Calu3 (cell line): ENCODE measurements at places on chromosomes 7 and 10.

GRCh38 chr7:142152076-142152475 is 40.6 kb downstream of the MGAM2 start:
- DNase-seq, result no peak

DNA sequence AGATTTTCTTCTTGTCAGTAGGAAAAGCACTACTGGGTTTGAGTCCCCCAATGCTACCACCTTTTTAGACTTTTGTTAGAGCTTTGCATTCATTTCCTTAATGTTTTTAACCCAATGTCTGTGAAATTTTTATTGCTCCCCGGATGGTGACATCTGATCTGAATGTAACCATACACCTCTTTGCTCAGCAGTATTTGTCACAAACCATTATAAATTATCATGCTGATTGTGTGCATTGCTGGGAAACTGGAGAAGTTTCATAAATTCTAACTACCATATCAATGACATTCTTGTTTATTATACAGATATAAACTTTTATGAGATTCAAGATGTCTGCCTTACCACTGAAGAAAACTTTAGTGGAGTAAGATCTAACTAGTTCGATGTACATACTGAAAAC is 8.5 kb downstream of the NRP1 start:
- DNase-seq, result no peak

DNA sequence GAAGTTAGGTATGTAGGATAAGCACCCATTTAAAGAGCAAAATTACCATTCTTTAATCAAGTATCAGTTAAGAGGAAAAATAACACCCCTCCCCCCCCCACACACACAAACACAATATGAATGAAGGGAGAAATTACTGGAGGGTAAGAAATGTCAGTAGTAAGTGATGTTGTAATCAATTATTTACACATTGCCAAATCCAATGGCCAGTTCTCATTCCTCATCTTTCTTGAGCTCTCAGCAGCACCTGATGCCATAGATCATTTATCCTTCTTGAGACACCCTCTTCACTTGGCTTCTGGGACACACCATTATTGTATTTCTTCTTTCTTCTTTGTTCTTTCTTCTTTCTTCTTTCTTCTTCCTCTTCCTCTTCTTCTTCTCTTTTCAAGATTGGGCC is 33.7 kb upstream of the FAM3C start:
- DNase-seq, result no peak

GRCh38 chr10:21285742-21286331 is 239.6 kb downstream of the SKIDA1 start:
- no peak for DNase-seq

DNA sequence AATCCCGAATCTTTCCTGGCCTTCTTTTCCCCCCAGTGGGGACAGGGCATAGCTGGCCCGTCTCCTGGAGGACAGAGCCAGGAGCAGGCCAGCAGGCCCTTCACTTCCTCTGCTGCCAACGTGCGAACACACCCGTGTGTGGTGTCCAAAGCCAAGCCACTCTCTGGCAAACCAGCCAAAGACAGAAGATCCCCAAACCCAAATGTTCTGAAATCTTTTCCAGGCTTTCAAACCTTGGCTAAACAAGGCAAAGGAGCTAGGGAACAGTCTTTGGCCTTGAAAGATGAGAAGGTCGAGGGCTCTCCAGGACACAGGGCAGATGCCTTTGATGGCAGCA is 63.0 kb downstream of the PROSER2 start:
- DNase-seq, result no peak

DNA sequence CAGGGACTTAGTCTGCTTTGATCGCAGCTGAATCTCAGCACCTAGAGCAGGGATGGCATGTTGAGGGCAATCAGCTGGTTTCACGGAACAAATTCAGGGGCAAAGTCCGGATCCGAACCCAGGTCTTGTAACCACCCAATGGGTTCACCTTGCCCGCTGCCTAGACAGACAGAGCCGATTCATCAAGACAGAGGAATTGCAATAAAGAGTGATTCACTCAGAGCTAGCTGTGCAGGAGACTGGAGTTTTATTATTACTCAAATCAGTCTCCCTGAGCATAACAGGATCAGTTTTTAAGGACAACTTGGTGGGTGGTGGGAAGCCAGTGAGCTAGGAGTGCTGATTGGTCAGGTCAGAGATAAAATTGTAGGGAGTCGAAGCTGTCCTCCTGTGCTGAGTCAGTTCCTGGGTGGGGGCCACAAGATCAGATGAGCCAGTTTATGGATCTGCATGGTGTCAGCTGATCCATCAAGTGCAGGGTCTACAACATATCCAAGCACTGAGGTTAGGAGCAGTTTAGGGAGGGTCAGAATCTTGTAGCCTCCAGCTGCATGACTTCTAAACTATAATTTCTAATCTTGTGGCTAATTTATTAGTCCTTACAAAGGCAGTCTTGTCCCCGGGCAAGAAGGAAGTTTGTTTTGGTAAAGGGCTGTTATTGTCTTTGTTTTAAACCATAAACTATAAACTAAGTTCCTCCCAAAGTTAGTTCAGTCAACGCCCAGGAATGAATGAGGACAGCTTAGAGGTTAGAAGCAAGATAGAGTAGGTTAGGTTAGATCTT is 43.5 kb upstream of the CHST3 start:
- DNase-seq, result no peak

GRCh38 chr10:125316436-125316835 is 156.1 kb upstream of the CTBP2 start:
- DNase-seq, result no peak

- DNase-seq, result no peak
Observed at GRCh38 chr7:96034940-96035727, 262.8 kb downstream of the DYNC1I1 start.

DNA sequence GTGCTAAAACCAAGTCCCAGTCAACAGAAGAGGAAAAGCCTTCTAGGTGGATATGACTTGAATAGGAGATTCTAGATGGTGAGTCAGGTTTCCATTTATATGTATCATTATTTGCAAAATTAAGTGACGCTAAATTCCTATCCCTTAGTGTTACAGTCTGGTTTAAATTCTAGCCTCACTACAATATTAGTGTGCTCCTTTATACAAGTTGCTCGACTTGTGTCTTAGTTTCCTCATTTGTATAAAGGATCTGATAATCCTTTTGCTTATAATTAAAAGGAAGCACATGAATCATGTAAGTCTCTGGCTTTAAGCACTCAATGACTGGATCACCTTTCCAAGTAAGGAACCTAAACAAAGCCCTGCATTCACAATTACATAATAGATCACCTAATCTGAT is 105.7 kb downstream of the SVOPL start:
- no peak for DNase-seq

DNA sequence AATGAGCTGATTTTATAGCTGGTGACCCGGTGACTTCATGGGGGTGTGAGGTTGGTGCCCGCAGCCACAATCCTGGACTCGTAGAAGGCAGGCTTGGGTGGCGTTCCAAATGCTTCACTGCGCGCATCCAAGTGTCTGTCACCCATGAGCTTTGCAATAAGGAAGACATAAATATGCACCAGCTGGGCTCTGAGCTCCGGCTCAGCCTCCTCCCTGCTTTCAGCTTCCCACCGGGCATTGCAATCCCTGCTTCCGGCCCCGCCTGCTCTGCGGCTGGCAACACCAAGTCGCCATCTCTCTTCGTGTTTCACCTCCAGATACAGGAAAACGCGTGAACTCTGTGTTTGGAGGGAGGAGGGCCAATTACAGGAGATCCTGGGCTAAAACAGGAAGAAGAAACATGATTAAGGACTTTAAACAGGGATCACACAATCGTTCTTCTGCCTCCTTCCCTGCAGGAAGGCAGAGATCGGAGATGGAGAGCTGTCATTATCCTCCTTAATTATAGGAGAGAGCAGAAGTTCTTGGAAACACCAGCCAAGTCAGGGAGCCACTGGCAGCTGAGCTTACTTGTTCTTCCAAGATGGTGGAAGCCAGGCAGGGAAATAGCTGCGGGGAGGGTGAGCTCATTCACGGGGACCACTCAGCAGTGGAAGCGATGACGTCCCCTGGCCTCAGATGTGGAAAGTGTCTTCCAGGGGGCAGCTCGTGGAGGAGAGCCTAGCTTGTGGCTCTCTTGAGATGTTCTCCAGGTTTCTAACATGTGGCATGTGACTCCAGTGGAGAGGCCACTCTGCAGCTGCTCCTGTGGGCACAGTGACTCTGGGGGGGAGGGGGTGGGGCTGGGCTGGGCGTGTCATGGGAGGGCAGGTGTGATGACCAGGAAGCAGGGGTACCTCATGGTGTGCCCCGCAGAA is 134.9 kb downstream of the CAMK1D start:
- no peak for DNase-seq

DNA sequence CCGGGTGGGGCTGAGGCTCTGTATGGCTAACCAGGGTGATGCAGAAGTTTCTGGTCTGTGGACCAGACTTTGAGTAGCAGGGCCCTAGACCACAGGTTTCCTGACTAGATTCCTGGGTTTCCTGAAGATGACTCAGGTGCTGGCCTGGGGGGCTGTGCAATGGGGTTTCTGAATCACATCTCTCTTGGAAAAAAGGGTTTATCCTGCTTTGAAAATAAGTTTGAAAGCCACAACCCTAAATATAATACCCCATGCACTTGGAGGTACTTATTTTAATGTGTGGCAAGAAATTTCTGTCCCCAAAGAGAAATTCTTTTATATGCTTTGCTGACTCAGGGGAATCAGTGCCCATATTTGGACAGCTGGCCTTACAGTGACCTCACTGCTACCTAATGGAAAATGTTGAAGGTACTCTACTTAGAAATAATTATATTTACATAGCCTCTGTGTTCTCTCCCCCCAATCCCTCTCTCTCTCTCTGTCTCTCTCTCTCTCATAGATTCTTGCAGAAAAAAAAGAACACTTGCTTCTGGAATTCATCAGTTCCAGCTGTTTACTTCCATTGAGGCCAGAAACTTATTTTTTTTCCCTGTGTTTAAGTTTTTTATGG is 184.4 kb upstream of the LYZL2 start:
- no peak for DNase-seq

- no peak for DNase-seq
Observed at GRCh38 chr10:118139321-118139720, 92.6 kb upstream of the RAB11FIP2 start.

GRCh38 chr10:51640120-51640819 is 59.1 kb downstream of the CSTF2T start:
- no peak for DNase-seq

DNA sequence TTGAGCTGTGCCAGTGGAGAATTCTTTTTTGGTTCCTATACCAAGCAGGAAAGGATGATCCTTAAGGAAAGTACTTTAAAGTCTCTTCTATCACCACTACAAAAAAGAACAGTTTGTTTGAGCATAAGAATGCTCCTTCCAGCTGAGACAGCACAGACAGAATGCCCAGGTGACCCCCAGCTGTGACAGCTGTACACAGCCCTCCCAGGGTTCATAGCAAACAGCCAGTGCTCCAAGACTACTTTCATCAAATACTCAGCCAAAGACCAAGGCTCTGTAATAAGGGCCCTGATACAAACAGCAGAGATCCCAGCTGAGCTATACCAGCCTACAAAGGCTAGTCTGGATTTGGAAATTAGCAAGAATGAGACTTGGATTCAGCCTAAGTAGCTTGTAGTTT is 65.7 kb downstream of the NXPH1 start:
- no peak for DNase-seq

GRCh38 chr7:34373940-34374339 is 284.1 kb upstream of the NPSR1 start:
- DNase-seq, result no peak

DNA sequence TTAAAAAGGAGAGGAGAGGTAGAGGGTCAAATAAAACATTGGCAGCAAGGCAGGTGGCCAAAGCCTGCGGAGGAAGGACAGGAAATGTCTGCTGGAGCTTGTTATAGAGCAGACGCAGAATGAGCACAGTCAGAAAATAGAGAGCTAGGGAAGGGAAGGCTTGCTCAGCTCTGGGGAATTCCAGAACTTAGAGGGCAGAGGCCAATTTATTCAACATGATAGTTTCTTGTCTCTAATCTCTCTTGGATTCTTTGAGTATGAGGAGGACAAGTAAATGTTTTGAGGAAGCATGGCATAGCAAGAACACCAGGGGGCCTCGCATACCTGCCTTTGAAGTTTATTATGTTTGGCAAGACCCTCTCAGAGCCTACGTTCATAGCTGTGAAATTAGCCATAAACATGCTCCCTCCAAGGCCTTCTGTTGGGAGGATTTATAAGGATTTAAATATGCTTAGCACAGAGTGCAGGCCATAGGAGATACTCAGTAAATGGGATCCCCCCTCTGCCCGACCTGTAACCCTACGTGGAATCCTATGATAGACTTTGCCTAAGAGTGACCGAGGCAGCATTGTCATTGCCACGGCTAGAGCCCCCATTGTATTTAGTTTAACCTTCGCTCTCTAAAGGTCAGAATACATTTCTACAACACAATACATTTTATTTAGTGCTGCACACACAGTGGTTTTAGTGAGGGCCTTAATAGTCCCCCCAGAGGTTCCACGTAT is 293.9 kb downstream of the CCDC3 start:
- DNase-seq, result peak; percentile 59

DNA sequence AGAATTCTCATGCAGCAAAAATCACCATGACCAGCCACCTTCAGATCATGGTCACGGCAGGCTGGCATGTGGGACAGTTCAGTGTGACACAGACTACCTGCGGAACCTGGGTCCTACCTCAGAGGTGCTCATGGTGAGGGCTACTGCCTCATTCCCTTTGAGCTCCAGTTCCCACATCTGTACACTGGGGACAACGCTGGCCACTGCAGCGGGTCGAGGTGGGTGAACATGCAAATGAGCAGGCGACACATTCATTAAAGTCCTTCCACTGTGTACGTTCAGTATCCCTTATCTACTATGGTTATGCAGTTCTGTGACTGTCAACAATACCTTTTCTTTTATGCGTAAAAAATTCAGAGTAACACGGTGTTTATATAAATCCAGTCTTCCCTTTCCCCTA is 218.7 kb upstream of the AOAH start:
- DNase-seq, result no peak

- no peak for DNase-seq
Observed at GRCh38 chr10:30645340-30645827, 15.8 kb upstream of the LYZL2 start.

- no peak for DNase-seq
Observed at GRCh38 chr10:35347121-35347562, 10.8 kb downstream of the CCNY start.

DNA sequence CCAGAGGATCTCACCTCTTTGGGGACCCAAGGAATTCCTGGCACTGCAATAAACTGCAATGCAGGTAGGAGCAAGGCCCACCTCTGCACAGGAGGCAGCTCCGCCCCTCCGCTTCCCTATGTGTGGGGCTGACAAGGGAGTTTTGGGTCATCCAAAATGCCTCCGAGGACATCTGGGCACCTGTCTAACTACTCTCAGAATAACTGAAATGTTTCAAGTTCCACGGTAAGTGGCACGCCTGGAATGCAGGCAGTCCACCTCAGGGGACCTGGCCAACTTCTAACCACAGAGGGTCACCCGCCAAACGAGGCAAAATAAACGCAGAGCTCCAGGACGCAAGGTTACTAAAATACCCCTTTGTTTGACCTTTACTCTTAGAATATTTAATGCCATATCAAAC is 102.5 kb downstream of the FGFR2 start:
- no peak for DNase-seq

GRCh38 chr10:93806903-93807302 is 49.2 kb downstream of the LGI1 start:
- no peak for DNase-seq

- DNase-seq, result no peak
Observed at GRCh38 chr7:54543051-54543488, 895 bp downstream of the VSTM2A start.

- no peak for DNase-seq
Observed at GRCh38 chr7:157318015-157318706, 18.6 kb upstream of the DNAJB6 start.
